ENCODE measurements at places on chromosomes 16 and 17.
A peak's percentile ranks its signal among the peaks of the same experiment; 100 is the strongest.

GRCh38 chr17:4032738-4033137, 68.5 kb upstream of the ATP2A3 start:
- no peak for DNase-seq

GRCh38 chr16:24838554-24839266, 7.1 kb upstream of the SLC5A11 start:
- no peak for DNase-seq

DNA sequence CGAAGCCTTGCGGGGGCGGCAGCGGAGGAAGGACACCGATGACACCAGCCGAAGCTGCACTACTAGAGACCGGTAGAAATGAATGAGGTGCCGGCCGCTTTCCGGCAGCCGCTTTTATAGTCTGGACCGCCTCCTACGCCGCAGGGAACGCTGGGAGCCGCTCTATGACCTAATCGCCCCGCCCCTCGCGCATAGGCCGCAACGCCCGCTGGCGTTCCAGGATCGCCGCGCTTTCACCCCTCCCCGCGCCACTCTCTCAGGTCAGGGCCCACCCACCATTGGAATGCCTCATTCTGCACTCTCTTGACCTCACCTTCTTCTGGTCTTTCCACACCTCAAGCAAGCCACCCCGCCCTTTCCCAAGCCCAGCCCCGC, at the start of gene DDX5:
TSS of gene DDX5 (minus strand) at position 89 of the 375 bp plus-strand sequence. CDS start 170 bp downstream, outside the sequence.
- peak; percentile 96 for DNase-seq

DNA sequence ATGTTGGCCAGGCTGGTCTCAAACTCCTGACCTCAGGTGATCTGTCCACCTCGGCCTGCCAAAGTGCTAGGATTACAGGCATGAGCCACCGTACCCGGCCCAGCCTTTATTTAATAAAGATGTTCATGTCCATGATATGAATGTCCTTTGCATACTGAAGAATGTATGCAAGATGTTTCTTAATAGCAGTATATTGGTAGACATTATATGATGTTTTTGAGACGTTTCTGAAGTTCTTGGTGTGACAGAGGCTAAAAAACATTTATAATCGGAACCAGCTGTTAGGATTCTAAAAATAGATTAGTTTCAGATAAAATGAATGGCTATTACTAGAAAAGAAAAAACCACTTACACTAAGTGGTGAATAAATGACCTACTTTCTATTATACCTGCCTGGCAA, 11.8 kb downstream of the PDZD9 start:
- DNase-seq = no peak

Data from NCI-H446 treated with DMSO at 0.1 percent for 48 hours (cell line).